ENCODE measurements at places on chromosomes 16 and 17.

DNA sequence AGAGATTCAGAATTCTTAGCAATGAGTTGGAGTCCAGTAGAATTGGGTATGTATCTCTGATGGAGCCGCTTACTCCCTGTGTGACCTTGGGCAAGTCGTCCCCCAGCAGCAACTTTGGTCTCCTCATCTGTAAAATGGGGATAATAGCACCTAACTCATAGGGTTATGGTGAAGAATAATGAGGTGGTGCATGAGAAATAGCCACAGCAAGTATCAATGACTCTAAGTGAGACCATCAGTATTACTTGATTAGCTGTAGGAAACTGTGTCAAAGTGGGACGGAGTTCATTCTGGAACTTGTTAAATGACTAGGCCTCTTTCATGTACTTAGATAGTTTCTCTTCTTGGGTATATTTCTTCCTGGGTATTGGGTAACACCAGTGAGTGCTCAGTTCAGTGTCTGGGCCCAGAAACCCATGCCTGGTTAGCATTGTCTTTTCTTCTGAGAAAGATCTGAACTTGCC, 6.4 kb downstream of the PRKCB start:
- no peak for DNase-seq

DNA sequence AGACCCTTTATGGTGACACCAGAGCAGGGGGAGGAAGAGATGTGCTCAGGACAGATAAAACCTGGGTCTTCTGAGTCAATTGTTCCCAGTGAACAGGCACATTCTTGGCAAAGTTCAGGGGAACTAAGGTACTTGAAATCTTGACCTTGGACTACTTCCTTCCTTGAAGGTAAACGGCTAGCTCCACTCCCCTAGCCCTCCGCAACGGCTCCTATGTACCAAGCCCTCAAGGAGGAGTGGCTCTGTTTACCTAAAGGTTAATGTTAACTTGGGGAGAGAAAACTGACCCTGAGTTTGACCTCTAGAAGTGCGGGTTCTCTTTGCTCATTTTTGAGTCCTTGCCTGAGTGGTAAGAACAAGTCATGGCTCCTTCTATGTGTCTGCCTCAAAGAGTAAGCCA, 7.8 kb downstream of the TTLL6 start:
- DNase-seq, result no peak

- DNase-seq, result no peak
These were observed 4.1 kb downstream of the DECR2 start for GRCh38 chr16:405548-406506.

DNA sequence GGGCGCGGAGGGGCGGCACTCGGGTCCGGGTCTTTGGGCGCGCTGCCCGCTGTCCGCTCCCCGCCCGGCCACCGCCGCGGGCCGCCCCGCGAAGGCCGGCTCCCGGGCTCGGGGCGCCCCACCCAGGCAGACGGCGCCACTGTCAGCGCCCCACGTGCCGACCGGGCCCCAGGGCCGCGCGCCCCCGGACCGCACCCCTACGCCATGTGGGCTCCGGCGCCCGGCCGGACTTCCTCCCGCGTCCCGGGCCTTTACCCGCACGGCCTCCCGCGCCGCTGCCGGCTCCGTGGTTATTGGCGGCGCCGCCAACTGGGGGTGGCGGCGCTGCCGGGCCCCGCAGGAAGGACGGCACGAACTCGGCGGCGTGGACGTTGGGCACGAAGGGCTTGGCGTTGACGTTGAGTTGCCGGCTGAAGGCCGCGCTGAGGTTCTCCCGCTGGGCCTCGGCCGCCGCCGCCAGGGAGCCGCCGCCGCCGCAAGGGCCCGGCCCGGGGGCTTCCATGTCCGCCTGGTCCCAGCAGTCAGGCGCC, 577 bp downstream of the GSPT1 start:
- DNase-seq, result no peak

DNA sequence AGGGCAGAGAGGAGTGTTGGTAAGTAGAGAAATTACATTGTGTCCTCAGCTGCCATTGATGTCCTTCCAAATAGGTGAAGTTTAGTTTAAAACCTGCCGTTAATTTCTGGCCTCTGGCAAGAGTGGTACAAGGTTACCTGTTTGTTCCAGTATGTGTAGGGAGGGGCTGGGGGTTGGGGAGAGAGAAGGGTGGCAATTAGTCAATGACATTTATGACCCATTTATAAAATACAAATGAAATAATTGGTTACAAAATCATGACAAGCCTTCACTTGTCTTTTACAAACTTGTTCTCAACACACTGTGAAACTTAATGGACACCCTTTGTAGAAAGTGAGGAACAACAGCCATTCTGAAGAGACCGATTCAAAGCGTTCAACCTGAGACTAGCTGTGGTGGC, 281.0 kb downstream of the FTO start:
- DNase-seq, result no peak

- DNase-seq, result no peak
These were observed 10.1 kb upstream of the ARHGAP23 start for GRCh38 chr17:38418062-38418692.

DNA sequence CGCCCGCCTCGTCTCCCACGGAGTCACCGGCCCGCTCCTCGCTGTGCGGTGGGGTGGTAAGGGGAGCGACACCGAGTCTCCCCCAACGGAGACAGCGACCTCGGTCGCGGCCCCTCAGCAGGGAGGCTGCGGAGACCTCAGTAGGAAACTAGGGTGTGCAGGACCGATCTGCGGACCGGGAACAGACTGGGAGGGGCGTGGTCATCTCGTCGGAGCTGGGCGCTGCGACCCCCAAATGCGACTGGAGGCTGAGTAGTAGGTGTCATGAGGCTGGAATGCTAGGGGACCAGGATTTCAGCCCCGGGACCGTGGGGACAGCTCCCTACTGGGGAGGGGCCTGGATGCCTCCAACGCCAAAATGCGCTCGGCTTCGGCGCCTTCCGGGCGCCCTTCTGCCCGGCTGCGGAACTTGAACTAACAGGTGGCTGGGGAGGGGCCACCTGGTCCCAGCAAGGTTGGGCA, 1.3 kb downstream of the CACNG4 start:
- DNase-seq, result no peak

DNA sequence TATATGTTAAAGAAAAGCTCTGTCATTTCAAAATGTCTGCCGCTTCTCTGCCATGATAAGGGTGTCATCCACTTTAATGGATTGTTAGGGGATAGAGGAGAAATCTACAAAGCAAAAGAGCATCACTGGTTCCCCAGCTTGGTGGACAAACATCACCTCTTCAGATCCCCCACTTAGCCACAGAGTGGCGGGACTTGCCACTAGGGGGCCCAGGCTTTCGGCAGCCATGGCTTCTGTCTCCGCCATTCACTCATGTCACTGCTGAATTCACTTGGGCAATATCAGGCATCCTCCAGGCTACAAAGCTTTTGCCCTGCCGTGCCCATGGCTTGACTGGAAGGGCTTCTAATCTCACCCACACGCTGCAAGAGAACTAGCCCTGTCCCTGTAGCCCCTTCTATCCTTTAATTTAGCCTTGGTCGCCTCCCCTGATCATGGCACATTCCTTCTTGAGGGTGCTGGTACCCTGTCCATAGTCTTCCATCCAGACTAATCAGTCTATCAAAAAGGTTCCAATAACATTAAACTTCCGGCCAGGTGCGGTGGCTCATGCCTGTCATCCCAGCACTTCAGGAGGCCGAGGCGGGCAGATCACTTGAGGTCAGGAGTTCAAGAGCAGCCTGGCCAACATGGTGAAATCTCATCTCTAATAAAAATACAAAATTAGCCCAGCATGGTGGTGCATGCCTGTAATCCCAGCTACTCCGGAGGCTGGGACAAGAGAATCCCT, 34.7 kb downstream of the SBK1 start:
- no peak for DNase-seq

DNA sequence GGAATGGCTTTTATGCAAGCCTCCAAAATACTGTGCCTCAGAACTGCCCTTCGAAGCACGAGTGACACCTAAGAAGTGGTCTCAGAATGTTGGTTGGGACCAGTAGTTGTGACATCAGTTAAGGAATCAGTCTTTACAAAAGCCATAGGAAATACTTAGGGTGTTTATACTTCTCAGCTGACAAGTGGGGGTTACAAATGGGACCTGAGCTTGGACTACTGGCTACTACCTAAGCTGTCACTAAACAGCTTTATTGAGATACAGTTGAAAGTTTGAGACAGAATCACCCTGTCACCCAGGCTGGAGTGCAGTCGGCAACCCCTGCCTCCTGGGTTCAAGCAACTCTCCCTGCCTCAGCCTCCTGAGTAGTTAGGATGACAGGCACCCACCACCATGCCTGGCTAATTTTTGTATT, 5.0 kb downstream of the RPL19 start:
- DNase-seq, result no peak

- no peak for DNase-seq
These were observed 39.0 kb downstream of the IQCK start for GRCh38 chr16:19757026-19757425.

- DNase-seq, result no peak
These were observed 271.7 kb upstream of the PSMD7 start for GRCh38 chr16:74024953-74025352.

DNA sequence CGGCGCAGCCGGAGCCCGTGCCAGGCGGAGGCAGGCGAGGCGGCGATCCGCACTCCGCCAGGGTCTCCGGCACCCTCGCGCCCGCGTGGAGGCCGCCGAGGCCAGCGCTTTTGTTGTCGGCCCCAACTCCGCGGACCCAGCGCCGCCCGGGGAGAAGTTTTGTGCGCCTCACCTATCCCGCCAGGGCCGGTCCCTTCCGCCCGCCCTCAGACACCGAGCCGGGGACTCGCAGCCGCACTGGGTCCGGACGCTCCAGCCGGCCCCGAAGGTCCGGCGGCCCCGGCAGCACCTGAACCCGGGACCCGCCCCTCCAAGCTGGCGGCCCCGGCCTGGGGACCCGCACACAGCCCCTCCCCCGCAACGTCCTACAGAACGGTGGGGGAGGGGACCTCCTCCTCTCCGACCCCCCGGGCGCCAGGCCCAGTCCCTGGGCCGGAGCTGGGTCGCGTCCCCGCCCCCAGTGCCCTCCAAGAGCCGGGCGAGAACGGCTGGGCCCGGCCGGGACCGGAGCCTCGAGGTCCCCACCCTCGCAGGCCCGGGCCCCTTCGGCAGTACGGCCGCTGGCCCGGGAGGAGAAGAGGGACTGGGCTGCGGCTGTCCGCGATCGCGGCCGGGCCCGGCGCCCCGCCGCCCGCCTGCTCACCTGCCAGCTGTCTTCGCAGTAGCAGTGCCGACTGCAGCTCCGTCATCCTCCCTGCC, 698 bp downstream of the UBE2G1 start:
- DNase-seq, result no peak

- DNase-seq, result no peak
These were observed 199.1 kb downstream of the HS3ST3B1 start for GRCh38 chr17:14499976-14500375.

DNA sequence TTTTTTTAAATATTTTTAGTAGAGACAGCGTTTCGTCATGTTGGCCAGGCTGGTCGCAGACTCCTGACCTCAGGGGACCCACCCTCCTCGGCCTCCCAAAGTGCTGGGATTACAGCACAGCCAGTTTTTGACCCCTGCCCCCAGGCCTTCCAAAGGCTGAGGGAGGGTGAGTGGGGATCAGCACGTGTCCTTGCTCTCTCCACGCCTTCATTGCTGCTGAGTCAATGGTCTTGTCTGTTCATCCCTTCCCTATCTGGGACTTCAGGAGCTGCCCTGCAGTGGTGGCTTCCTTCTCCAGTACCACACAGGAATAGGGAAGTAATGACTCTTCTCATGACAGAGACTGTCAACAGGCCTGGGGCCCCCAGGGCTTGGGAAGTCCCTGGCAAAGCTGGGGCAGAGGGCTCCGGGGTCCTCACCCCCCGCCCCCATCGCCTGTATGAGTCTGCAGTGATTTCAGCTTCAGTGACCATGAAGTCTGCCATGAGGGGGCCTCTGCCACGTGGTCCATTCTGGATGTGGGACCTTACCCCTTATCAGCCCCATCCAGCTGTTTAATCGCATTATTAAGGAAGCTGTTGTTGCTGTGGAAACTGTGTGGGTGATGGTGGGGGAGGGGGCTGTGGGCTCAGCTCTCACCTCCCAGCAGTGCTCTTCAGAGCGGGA, 6.1 kb downstream of the ABCC3 start:
- DNase-seq, result no peak

DNA sequence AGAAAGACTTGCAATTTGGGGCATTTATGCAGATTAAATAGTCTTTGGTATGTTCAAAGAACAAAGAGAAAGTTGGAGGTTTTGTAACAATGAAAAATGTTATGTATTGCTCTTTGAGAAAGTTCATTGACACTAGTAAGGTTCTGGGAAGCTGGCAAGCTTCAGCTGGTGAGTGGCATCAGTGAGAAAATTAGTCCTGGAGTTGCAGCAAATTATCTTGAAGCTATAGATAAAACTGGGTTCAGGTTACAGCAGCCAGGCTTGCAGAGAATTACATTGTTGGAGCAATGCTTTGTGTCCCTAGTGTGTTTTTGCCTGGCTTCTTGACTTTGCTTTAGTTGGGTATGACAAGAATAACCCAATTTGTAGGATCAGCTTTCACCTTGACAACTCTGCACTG, 221.2 kb downstream of the CDH13 start:
- no peak for DNase-seq

DNA sequence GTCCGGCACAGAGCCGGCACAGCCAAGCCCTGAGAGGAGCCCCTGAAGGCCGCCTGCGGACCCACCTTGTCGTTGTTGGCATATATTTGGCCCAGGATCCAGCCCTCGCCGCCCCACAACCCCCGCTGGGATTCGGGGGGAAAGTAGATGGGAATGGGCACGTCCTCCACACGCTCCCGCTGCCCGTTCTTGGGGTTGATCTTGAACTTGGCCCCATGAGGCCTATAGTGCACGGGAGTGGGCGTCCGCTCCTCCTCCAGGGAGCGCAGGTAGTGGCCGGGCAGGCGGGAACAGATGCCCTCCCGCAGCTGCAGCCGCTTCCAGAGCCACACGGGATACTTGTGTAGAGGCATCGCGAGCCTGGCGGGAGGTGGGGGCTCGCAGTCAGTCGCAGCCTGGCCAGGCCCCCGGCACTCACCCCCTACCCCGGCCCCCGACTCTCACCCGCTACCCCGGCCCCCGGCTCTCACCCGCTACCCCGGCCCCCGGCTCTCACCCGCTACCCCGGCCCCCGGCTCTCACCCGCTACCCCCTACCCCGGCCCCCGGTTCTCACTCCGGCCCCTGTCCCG, 387 bp downstream of the MRPL28 start:
- no peak for DNase-seq

- no peak for DNase-seq
These were observed 147.1 kb downstream of the WWOX start for GRCh38 chr16:78246559-78246958.

GRCh38 chr16:1768061-1768766, 3.1 kb downstream of the NME3 start:
- DNase-seq, result no peak

- no peak for DNase-seq
These were observed 86.7 kb upstream of the XYLT1 start for GRCh38 chr16:17557480-17557879.

- DNase-seq, result no peak
These were observed 49.6 kb downstream of the BCL7C start for GRCh38 chr16:30844346-30844670.
